Stimulated activated CD4-positive, alpha-beta T cell treated with anti-CD3 and anti-CD28 coated beads, Interleukin-12 subunit alpha, Interleukin-12 subunit beta, amount 100 ng/mL, for 4 hours (primary cell): ENCODE measurements at places on chromosomes 7 and 10.

DNA sequence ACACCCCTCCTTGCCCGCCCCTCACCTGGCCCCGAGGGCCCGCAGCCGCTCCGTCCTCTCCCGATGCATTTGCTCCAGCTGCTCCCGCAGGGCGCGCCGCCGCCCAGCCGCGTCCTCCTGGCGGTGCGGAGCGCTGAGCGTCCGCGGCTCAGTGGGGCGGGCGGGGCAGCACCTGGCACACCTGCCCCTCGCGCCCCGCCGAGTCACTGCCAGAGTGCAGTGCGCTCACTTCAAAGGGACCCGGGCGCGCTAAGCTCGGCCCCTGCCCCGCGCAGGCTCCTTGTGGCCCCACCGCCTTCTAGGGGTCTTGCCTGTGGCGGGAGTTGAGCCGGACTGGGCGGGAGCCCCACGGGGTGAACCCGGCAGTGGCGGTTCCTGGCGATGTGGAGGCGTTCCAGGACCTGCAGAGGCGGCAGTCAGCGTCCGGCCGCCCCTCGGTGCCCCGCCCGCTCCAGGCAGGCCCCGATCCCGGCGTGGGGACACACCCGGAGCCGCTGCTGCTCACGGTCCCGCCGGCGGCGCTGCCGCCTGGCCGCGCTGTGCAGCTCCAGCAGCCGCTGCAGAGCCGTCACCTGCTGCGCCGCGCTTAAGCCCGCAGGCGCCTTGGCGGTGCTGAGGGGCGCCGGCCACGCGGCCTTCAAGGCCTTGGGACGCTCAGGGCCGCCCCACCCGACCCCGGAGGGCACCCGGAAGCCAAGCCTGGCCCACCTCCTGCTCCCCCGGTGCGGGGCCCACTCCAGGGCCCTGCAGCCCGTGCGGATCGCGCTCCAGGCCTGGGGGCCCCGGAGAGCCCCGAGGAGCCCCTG lies 6.7 kb downstream of the ATP6V1F start:
- peak; percentile 32 for DNase-seq

GRCh38 chr7:25597946-25598345 lies 369.7 kb upstream of the NPVF start:
- DNase-seq: no peak

- DNase-seq: no peak
Measured at GRCh38 chr10:219731-220472, 84.6 kb downstream of the ZMYND11 start.

- no peak for DNase-seq
Measured at GRCh38 chr10:72175149-72175548, 40.7 kb upstream of the ANAPC16 start.

DNA sequence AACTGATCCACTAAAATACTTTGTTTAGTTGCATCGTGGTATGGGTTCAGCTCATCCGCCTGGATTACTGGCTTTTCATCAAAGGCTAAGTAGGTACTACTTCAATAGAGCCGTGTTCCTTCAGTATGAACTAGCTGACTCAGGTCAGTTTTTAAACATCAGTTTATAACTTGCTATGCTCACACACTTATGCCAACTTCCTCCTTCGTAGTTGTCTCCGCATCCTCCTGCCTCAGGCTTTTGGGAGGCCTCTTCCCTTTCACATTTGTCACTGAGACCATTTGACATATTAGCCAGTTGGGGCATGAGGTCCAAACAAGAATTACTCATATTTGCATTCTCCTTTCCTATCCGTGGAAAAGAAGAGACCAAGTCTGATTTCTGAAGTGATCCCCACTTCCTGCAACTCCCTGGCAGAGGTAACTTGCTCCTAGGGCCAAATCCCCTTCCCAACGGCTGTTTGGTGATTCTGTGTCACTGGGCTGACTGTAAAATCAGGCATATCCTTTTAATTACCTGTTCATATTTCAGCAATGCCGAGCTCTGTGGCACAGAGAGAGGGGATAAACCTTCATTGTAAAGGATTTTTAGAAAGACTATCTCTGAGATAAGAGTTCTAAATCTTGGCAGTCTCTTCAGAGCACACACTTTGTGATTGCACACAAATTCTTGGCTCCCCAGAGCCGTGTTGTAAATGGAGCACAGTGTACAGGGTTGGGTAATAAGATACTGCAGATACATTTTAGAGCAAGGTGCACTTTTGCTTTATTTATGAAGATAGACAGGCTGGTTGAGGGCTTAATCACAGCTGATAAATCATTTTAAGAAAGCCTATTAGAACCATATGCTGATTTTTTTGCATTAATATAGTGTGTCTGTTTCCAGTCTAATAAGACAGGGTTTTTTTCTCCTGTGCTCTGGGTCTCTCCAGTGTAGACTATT lies 108.0 kb downstream of the CREB5 start:
- DNase-seq: no peak

DNA sequence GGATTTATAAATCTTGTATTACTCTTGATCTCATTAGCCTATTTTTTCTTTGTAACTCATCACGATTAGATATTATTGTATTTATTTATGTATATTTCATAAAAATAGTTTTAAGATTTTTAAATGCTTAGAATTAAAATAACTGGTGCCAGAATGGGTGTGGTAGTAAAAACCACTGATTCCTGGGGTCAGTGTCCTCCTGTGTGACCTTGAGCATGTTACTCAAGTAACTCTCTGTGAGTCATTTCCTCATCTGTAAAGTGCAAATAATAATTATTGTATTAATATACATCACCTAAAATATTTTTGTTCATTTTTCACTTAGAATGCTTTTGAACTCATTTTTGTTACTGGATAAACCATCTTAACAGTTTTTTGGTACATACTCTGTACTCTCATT lies 91.3 kb upstream of the TMEM229A start:
- DNase-seq: no peak

- DNase-seq: no peak
Measured at GRCh38 chr7:43306404-43306803, 194.0 kb downstream of the HECW1 start.

DNA sequence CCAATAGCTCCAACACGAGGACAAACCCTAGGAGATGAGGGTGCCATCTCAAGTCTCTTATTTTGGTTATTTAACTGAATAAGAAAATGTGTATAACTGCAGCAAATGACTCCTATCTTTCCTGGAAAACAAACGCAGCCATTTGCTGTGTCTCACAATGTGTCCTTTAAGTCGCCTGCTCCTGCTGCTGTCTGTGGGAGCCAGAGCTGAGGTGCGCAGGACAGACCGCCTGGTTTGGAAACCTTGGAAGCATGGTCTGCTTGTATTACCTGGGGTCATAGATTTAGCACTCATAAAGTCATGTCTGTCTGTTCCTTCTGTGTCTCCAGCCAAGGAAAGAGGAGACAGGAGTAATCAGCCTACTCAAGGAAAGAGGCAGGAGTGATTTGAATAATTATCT lies 760.2 kb downstream of the GRID1 start:
- no peak for DNase-seq

DNA sequence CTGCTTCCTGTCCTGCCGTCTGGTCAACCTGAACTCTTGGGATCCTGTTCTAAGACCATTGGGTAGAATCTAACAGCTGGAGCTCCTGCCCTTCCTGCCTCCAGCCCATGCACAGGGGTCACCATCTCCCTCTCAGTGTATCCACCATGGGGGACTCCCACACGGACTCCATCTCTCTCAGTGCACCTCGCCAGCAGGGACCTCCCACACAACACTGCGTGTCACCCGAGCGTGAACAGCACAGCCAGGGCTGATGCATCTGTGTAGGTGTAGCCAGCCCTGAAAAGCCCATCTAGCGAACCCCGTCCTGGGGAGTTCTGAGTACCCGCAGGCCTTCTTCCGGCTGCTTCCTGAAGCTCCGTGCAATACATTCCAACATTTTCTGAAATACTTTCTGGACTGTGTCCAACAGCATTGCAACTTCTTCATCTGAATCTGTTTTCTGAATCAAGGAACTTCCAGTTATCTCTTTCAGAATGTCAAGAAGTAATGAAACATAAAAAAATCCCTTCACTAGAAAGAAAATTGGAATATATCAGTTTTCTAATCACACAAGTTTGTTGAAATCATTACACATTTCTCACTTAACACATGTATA lies 52.5 kb downstream of the NCAPG2 start:
- no peak for DNase-seq

DNA sequence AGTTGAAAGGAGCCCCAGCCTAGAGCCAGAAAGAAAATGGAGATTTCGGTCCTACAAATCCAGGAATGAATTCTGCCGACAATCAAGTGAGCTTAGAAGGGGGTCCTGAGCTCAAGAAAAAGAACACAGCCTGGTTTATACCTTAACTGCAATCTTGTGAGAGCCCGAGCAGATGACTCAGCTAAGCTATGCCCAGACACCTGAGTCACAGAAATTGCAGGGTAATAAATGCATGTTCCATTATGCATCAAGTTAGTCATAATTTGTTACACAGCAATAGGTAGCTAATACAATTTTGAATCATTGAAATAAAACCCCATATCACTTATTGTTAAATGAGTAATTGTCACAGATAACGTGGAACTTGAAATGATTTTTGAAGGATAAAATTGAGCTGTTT lies 111.8 kb upstream of the FOXP2 start:
- DNase-seq: no peak

DNA sequence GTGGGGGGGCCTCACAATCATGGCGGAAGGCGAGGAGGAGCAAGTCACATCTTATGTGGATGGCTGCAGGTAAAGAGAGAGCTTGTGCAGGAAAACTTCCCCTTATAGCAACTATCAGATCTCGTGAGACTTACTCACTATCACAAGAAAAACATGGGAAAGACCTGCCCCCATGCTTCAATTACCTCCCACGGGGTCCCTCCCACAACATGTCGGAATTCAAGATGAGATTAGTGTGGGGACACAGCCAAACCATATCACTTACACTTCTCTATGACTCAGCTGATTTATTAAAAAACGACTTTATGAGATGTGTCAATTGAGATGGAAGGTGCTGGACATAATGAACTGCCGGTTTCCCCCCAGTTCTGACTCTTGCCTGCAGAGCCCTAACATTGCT lies 23.8 kb upstream of the CHN2 start:
- DNase-seq: no peak

DNA sequence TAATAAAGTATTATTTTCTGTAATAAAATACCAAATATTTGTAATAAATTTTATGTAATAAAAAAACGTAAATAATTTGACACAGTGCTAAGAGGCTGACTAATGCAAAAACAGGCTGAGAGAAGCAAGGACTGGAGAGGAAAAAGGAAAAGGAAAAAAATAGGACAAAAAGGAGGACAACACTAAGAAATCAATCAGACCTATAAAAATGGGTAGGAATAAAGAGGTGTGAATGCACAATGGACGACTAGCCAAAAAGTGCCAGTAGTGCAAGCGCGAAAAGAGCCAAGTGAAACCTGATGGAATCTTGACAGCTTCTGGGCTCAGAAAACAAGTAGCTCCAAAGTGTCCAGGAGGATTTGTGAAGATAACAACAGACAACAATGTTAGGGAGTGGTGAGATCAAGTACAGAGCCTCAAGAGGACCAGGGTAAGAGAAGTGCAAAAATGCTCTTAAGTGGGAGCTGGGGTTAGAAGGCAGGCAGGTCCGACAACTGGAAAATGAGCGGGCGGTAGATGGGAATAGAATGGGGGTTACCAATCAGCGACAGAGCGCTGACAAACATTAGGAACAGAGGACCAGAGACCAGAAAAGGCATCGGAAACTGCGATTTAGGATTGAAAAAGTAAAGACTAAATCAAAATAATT lies 1.2 kb downstream of the BRAF start:
- no peak for DNase-seq

- DNase-seq: no peak
Measured at GRCh38 chr10:43093423-43094076, 16.7 kb downstream of the RET start.

DNA sequence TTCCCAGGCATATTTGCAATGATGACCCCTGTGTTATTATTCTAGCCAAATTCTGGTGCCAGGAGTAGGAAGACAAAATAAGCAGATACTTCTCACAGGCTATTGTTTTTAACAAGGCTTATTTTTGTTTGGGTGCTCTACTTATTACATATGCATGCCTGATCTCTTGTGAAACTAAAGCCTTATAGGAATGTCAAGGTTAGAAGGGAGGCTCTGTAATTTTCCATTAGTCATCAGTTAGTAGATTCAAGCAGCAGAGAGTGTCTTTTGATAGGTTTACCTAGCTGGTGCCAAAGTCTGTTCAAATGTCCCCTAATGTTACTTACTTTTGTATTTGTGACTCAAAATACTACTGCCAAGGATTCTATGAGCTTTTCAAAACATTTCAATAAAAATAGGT lies 11.7 kb upstream of the TMEM106B start:
- DNase-seq: no peak

DNA sequence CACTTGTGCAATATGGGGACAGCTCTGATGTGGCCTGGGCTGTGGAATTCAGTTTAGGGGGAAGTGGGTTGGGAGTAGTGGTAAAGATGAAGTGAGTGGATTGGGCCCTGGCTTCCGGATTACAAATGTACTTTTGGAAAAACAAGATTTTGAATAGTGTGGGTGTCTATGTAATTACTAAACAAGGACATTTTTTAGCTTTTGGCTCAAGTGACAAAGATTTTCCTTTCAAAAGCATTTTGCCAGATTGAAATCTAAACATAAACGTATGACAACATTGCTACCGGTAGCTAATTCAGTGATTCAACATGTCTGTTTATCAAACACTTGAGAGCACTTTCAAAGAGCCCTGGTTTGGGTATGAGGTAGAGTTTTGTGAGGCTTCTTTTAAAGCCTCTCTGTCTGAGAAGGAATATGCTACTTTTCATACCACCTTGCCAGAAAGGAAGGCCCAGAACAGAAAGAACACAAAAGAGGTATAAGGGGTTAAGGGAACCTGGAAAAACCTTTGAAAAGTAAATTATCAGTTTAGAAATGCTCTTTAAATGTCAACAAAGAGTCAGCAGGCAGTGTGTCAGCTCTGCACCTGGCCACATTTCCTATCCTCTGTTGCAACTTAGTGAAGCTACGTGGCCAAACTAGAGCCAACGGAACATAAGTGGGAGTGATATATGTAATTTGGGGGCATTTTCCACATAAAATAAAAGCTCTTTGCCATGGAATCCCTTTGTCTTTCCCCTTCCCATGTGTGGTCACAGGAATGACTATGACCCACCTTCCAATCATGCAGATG lies 516.1 kb downstream of the NRG3 start:
- no peak for DNase-seq

- DNase-seq: no peak
Measured at GRCh38 chr7:26535483-26536007, 243.9 kb downstream of the SNX10 start.

DNA sequence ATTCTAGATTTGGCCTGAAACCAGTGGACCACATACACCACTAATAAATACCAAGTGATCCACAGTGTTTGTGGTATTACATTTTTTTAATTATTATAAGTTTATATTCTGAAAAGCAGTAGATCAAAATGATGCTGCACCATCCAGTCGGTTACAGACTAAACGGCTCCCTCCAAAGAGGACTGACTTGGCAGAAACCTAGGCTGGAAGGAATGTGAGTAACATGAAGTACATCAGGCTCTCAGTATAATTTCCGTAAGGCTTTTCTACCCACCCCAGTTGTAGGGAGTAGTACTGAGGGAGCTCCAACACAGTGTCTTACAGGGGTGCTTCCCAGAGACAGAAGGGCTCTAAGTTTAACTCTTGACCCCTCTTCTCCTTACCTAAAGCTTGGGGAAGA lies 119.5 kb downstream of the TRRAP start:
- DNase-seq: no peak

- no peak for DNase-seq
Measured at GRCh38 chr10:3424111-3424851, 251.7 kb upstream of the PITRM1 start.

- DNase-seq: no peak
Measured at GRCh38 chr10:123840714-123841113, 50.9 kb downstream of the CPXM2 start.
